ENCODE measurements at places on chromosomes 7 and 10.

DNA sequence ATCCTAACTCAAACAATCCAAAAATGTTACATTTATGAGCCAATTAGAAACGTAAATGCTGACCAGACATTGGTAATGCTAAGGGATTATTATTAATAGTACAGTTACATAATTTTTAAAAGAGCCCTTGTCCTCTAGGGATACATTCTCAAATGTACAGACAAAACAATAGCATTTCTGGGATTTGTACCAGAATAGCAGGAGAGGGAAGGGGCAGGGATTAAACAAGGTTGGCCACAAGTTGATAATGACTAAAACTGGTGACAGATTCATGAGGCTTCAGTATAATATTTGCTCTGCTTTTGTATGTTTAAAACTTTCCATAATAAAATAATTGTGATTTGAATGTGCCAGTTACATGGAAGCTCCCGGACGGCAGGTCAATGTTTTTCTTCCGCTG lies 27.0 kb downstream of the HSPA12A start:
- no peak for DNase-seq

DNA sequence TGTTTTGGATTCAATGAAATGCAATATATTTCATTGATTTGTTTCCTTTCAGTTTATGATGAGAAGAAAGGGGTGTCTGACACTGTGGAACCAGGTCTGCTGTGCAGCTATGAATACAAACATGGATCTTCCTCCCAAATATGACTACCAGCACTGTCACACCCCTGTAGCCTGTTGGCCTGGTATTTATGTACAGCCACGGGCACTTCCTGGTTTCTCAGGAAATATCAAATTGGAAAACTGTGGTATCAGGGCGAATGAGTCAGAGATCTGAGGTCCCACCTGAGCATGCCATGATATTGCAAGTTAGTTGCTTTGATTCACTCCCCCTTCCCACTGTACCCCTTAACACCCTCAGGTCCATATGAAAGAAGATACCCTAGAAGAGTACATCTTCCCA lies 87.8 kb downstream of the DNMBP start:
- DNase-seq: no peak

GRCh38 chr7:86598721-86599120 lies 45.0 kb upstream of the GRM3 start:
- no peak for DNase-seq

DNA sequence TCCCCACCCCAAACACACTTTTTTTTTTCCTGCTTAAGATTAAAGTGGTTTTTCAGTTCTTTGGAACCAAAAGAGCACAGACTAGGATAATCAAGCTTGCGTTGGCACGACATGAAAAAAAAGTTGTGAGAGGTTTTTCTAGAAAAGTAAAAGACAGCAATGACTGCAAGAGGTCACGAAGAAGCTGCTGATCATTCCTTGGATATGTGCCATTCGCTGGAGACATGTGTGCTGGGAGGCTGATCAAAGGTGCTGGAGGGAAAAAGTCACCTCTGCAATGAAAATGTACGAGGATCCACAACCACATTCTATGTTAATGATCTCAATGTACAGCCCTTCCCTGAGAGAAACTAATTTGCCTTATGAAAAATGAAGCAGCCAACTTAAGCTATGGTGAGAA lies 5.4 kb downstream of the AKR1B1 start:
- no peak for DNase-seq

DNA sequence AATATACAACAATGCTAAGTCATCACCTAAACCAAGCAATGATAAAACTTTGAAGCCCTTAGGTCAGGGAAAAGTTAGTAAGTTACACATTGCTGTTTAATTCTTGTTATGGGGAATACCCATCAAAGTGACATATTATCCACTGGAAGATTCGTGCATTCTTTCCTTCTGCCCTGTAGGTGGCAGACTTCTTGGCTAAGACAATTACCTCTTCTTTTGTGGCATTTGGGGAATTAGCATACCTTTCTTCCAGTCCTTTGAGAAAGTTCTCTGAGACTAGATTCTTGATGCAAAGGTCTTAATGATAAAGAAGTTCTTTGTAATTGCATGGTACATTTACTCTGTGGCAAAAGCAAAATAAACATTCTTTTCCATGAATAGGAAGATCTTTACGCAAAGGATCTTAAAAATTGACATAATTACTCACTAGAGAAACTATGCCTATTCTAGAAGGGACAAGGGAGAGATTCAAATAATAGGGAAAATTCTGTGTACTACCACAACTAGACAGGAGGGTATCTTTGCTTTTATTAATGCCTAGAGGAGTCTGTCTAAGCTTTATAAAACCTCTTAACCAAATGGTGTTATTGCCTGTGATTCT lies 395.9 kb downstream of the GRM8 start:
- DNase-seq: no peak

- DNase-seq: no peak
These were observed at the start of gene GSDME for GRCh38 chr7:24757353-24758275. Gene GSDME, minus strand, starts transcription at chr7:24757464. Its CDS starts 7,690 bp downstream, at chr7:24749774.

DNA sequence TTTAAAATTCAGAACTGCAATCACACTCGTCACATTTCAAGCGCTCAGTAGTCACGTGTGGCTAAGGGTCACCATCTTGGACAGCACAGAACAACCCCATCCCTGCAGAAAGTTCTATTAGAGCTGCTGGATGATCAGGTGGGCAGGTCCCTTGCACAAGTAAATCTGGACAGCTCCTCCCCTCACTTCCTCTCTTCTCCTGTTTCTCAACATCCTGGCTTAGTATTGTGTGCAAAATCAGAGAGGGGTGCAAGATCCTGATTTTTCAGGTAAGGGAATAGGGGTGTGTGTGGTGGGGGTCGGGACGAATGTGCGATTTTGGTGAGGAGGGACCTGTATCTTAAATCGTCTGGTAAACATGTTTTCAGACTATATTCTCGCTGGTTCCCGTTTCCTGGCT lies at the start of gene GIMAP4:
GIMAP4 (plus strand) TSS at position 222 of the 400 bp plus-strand sequence. CDS start 2,512 bp downstream, outside the sequence.
- DNase-seq: no peak

DNA sequence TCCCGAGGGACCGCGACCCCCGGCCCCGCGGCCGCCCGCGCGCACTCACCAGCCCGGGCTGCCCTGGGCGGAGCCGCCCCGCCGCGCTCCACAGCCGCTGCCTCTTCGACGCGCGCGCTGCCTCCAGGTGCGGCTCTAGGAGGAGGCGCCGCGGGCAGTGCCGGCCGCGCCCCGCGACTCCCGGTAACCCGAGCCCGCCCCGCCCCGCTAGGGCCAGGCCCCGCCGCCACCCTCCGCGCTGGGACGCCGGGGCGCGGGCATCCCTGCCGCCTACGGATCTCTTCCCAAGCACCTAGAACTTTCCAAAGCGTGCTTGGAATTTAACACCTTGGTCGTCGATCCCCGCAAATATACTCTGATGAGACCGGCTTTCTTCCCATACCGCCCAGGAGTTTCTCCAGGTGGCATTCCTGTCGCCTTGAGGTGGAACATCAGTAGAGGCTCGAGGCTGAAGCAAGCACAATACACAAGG lies at the start of gene SLC26A5:
SLC26A5 (minus strand) TSS at position 159 of the 472 bp plus-strand sequence. CDS start 24,693 bp downstream, outside the sequence.
- peak; percentile 65 for DNase-seq

GRCh38 chr10:79308969-79309665 lies 38.2 kb upstream of the PPIF start:
- DNase-seq: no peak

GRCh38 chr10:61285749-61286148 lies 167.4 kb downstream of the TMEM26 start:
- DNase-seq: no peak

- no peak for DNase-seq
These were observed 166.7 kb downstream of the SEPTIN7 start for GRCh38 chr7:35967366-35968139.

- no peak for DNase-seq
These were observed 74.4 kb downstream of the MEST start for GRCh38 chr7:130566168-130566897.

DNA sequence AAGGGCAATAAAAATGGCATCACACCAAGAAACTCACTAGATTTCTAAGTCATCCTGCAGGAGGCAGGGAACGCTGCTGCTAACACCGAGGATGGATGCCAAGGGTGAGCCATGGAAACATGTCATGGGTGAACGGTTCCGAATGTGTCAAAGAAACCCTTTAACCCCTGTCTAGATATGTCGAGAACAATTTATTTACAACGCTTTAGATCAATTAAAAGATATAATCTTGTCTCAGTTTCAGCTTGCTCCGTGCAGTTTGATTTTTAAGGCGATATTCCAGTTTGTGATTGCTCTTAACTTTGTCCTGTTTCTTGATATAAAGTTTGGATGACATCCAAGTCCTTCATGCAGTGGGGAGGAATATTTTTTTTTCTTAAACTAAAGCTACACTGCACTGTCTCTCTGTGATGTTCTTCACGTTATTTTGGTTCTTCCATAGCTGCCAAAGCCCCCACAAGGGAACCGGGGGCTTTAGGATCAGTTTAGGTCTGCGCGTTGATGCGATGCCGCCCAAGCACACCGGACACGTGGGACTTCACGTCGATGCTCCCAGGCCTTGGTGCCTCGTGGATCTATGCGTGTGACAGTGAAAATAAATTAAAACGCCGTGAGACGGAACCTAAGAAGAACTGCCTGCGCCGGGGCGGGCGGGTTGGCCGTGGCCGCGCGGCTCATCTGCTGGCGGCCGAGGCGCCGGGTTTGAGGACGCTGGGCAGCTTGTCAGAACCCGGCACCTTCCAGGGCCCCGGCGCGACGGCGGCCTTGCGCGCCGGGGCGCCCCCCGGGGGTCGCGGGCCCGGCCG lies 220.3 kb downstream of the PHTF2 start:
- DNase-seq: peak; percentile 40

GRCh38 chr7:113392841-113393540 lies 274.6 kb upstream of the SMIM30 start:
- DNase-seq: no peak

GRCh38 chr7:74043523-74043951 lies 15.6 kb downstream of the ELN start:
- DNase-seq: no peak

DNA sequence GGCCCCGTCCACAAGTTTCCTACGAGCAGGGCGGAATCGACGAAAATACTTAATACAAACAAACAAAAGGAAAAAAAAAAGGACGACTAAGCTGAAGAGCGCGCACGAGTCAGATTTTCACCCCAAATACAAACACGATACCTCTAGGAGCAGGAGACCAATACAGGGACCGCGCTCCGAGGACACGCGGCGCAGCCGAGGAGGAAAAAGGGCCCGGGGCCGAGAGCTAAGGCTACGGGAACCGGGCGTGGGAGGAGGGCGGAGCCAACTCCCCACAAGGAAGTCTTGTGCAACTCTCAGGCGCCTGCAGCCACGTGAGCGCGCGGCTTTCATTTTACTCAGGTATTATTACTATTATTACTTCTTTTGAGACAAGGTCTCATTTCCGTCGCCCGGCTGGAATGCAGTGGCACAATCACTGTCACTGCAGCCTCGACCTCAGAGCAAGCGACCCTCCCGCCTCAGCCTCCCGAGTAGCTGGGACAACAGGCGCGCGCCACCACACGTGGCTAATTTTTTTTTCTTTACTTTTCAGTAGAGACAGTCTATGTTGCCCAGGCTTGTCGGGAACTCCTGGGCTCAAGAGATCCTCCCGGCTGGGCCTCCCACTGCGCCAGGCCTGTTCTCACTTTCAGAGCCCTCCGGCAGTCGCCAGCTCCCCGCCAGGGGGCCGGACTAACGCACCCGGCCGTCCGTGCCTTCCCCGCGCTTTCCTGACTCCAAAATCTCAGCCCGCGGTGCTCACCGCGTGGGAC lies 1.2 kb downstream of the HNRNPF start:
- DNase-seq: peak; percentile 51

GRCh38 chr7:100127866-100128636 lies 1.3 kb downstream of the MBLAC1 start:
- DNase-seq: no peak

DNA sequence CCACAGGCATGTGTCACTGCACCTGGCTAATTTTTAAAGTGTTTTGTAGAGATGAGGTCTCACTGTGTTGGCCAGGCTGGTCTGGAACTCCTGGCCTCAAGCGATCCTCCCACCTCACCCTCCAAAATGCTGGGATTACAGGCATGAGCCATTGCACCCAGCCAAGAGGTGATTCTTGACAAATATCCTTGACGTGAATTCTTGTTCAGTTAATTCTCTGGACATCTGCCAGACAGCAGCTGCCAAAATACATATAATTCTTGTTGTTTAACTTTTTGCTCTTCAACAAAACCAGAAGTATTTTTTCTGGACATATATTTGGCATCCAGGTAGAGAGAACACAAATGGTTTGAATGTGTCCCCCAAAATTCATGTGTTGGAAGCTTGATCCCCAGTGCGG lies 3.2 kb downstream of the ACADSB start:
- no peak for DNase-seq

DNA sequence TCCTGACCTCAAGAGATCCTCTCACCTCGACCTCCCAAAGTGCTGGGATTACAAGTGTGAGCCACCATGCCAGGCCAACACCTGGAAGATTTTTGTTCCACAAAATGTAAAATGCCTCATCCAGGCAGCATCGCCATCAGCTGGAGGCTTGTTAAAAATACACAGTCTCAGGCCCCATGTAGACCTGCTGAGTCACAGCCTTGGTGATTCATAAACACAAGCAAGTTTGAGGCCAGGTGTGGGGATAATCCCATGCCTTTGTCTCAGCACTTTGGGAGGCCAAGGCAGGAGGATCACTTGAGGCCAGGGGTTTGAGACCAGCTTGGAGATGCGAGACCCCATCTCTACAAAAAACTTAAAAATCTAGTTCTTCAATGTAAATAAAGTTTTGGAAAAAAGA lies 49.1 kb upstream of the FOXK1 start:
- DNase-seq: no peak
